ENCODE measurements at places on chromosomes 5 and 9.

- no peak for DNase-seq
Observed at GRCh38 chr5:73694089-73694488, 68.1 kb downstream of the ARHGEF28 start.

DNA sequence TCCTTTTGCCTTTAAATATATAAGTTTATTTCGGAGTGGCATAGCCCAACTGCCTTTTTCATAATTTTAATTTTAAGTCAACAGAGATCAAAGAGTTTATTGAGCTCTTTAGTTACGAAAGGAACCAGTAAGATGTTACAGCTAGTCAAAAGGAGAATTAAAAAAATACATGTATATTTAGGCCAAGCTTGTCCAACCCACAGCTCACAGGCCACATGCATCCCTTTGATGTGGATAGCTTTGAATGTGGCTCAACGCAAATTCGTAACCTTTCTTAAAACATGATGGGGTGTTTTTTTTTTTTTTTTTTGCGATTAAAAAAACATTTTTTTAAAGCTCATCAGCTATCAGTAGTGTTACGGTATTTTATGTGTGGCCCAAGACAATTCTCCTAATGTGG is 50.2 kb upstream of the IL31RA start:
- no peak for DNase-seq

DNA sequence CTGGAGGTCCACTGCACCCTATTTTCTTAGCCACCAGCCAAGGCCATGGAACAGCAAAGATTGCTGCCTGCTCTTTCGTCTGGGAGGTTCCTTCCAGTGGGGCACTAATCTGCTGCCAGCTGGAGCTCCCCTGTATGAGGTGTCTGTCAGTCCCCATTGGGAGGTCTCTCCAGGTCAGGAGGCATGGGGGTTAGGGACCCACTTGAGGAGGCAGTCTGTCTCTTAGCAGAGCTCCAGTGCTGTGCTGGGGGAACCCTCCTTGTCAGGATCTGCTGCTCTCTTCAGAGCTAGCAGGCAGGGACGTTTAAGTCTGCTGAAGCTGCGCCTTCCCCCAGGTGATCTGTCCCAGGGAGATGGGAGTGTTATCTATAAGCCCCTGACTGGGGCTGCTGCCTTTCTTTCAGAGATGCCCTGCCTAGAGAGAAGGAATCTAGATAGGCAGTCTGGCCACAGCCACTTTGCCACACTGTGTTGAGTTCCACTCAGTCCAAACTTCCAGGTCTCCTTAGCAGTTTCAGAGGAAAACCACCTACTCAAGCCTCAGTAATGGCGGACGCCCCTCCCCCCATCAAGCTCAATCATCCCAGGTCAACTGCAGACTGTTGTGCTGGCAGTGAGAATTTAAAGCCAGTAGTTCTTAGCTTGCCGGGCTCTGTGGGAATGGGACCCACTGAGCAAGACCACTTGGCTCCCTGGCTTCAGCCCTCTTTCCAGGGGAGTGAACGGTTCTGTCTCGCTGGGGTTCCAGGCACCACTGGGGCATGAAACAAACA is 317.7 kb downstream of the LRRC70 start:
- DNase-seq: no peak

- no peak for DNase-seq
Observed at GRCh38 chr5:159123189-159123588, 23.5 kb upstream of the EBF1 start.

- DNase-seq: no peak
Observed at GRCh38 chr5:135174315-135175096, 140.5 kb upstream of the PITX1 start.

GRCh38 chr5:151270599-151270998 is 17.6 kb downstream of the GM2A start:
- DNase-seq: peak; percentile 95

GRCh38 chr5:149427374-149427773 is 48.3 kb upstream of the IL17B start:
- no peak for DNase-seq

Measured in suppressor macrophage treated with lipopolysaccharide for 1 hour (primary cell).